ENCODE measurements at places on chromosomes 11 and 22. TPM values are rescaled to one million over a fixed set of nuclear protein-coding genes. Genes with fewer than 3 reads are reported as not detected.

GRCh38 chr11:133956650-133957633 lies at the start of gene IGSF9B:
Gene IGSF9B (minus strand): TSS chr11:133956968. CDS start chr11:133956754, 214 bp downstream.
- peaks cover 19% of the 10 kb centered on the region for H3K4me1 ChIP-seq
- peaks cover 93% of the 10 kb centered on the region for H3K27me3 ChIP-seq
- no peaks in the 10 kb centered on the region for H3K36me3 ChIP-seq
- H3K4me3 ChIP-seq, result peak within 1 kb of the TSS; percentile 86
- DNase-seq, result peak; percentile 81

DNA sequence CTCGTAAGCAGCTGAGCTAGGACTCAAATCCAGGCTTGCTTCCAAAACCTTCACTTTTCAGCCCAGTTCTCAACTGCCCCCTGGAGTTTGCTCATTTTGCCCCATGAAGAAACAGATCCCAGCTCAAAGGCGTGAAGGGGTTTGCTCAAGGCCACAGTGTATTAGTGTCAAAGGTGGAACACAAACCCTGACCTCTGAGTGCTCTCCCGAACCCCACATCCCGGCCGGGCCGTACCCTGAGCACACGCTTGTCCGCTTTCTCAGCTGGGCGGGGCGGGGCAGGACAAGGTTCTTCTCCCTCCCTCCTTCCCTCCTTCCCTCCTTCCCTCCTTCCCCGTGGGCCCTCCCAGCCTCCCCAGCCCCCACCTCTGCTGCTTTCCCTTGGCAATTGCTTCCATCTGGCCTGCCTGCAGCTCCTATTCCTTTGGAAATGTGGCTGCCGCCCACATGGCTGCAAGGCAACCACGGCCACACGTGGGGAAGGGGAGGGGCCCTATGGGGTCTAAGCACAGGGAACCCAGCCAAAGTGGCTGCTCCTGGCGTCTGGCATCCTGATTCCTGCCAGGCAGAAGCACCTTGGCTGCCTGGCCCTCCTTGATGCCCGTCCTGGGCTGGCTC lies 4.1 kb downstream of the ST3GAL4 start:
- H3K27me3 ChIP-seq, result no peaks in the 10 kb centered on the region
- peaks cover 39% of the 10 kb centered on the region for H3K4me1 ChIP-seq
- no peak for DNase-seq

DNA sequence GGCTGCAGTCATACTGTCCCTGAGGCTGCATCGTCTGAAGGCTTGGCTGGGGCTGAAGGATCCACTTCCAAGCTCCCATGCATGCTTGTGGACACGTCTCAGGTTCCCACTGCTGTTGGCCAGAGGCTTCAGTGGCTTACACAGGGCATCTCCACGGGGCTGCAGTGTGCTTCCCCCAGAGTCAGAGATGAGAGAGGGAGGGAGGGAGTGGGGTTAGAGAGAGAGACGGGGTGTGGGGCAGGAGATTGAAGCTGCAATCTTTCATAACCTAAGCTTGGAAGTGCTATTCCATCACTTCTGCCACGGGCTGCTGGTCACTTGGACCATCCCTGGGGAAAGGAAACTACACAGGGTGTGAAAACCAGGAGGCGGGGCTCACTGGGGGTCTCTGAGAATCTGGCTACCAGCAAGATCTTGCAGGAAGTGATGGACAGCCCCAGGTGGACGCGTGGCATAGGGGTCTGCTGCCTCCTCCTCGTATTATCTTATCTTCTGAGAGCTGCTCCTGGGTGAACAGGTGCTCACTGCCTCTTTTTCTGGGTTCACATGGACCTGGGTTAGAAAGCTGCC lies 63.0 kb upstream of the MYEOV start:
- no peak overlapping the region for H3K27ac ChIP-seq
- H3K27me3 ChIP-seq, result peaks cover 29% of the 10 kb centered on the region
- no peak overlapping the region for H3K4me3 ChIP-seq
- no peaks in the 10 kb centered on the region for H3K4me1 ChIP-seq
- no peak for DNase-seq

DNA sequence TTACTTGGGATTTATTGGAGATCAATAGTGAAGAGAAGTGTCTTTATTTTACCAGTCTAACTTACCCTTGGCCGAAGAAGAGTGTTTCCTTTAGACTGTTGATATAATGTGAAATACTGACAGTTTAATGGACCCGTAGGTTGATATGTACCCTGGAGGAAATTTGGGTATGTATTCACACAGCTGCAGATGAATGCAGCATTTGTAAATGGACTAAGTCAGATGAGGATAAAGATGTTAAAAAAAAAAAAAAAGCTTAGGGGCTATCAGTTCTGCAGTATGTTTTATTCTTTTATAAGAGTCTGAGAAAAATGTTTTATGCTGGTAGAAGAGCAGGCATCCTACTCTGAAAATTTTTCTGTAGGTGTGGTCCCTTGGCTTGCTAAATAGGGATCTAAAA lies 2.7 kb downstream of the REXO2 start:
- H3K27me3 ChIP-seq, result no peaks in the 10 kb centered on the region
- peaks cover 47% of the 10 kb centered on the region for H3K4me1 ChIP-seq
- H3K4me3 ChIP-seq, result no peak overlapping the region
- DNase-seq, result no peak
- H3K36me3 ChIP-seq, result peaks cover 14% of the 10 kb centered on the region
- no peak overlapping the region for H3K27ac ChIP-seq

- no peak for DNase-seq
- H3K27me3 ChIP-seq, result peaks cover 6% of the 10 kb centered on the region
- H3K36me3 ChIP-seq, result no peaks in the 10 kb centered on the region
- H3K27ac ChIP-seq, result no peak overlapping the region
These were observed 5.7 kb upstream of the INTS4 start for GRCh38 chr11:78000193-78000592.

GRCh38 chr11:32847511-32847910 lies 17.8 kb downstream of the PRRG4 start:
- DNase-seq, result no peak
- no peaks in the 10 kb centered on the region for H3K27me3 ChIP-seq
- H3K4me1 ChIP-seq, result no peaks in the 10 kb centered on the region

Gene MUC5AC
- total RNA-seq, result not detected

Gene A4GALT
- total RNA-seq, result 0.82 TPM

Gene RIMBP3B
- total RNA-seq, result 0.36 TPM

Gene LMNTD2
- total RNA-seq, result 16.5 TPM

Gene SCT
- 1.2 TPM for total RNA-seq

Gene CHRDL2
- 0.65 TPM for total RNA-seq

Gene MAJIN
- total RNA-seq, result not detected
